ENCODE measurements at places on chromosomes 11 and 22.

DNA sequence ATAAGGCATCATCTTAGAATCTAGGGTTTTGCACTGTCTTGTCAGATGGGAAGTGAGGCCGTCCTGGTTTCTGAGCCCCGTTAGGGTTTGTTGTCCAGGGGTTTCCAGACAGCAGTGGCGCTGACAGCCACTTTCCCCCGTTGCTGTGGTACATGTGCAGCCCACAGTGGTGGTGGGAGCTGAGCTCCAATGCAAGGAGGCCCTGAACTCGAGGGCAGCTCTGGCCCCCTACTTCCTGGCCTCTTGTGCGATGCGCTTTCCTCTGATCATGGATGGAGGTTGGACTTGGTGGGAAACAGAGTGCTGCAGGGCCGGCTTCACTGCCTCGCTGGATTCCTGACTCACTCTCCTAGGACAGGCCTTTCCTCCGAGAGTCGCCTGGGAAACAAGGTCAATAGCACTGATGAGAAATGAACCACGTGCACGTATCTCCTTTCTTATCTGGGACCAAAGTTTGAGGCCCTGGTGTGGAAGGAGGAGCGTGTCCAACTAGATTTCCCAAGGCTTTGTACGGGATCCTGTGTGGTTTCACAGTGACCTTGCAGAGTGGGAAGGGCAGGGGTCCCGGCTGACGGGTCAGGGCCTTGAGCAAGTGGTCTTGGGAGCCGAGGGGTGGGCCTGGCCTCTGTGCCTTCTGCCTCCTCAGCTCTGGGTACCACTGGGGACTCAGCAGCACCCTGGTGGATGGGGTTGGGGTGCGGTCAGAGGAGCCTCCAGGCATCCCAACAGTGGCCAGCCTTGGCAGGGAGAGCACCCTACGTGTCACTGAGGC lies 3.7 kb downstream of the PHRF1 start:
- DNase-seq = no peak

- DNase-seq = no peak
Observed at GRCh38 chr22:23384431-23384830, 195.7 kb downstream of the IGLL1 start.

- DNase-seq = no peak
Observed at GRCh38 chr11:88594274-88594950, 256.9 kb upstream of the CTSC start.

GRCh38 chr11:8243458-8243857 lies 20.2 kb downstream of the LMO1 start:
- DNase-seq = no peak

DNA sequence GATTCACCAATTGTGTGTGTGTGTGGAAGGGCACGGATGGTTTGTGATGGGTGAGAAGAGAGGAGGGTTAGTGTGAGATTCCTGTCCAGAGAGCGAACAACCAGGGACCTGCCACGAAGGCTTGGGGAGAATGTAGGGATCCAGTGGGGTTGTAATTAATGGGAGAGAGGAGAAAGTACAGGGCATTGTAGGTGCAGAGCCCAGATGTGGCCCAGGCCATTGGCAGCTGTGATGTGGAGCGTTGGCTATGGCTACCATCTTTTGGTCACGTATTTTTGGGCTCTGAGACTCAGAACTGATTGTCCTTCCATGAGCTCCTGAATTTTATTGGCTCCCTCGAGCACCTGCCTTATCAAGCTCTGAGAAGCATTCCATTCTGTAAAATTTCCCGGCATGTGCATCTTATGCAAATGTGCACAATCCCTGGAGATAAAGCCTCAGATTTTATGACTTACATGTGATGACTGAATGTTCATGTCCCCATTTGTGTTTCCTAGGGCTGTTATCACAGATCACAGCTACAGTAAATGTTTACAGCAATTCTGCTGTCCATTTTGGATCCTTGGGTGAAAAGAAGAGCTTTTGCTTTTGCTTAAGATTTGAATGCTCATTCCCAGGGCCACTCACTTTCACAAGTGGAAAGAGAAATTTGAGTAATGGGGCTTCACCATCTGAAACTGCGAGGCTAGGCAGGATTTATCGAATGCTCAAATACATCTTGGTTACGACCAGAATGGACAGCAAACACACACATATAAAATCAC lies 33.1 kb downstream of the SLC5A1 start:
- DNase-seq = no peak

DNA sequence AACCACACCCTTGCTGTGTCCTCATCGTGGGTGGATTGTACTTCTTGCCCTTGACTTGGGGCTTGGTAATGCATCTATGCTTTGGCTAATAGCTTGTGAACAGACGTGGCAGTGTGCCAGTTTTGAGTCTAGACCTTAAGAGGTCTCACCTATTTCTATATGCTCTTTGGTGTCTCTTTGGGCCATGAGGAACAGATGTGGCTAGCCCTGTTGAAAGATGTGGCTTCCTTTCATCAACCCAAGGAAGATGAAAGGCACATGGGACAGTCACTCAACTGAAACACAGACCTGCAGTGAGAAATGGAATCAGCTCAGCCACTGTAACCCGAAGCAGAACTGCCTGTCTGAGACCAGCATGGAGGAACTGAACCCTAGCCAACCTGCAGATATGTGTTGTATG lies 7.9 kb upstream of the NELL1 start:
- no peak for DNase-seq

DNA sequence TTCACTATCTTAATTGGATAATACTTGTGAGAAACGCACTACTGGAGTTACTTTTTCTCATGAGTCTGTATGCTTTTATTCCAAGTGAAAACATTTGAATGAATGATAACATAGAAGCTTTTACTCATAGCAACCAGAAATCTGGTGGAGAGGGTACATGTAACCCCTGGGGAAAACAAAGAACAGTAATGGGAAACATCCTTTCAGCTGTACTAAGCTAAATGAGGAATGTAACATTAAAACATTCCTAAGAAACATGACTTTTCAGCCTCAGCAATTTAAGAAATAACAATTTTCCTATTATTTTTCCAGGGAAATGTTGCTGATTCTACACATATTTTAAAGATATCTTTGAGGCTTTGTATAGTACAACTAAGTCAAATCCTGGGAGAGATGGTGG lies 97.2 kb upstream of the CEP126 start:
- no peak for DNase-seq

- no peak for DNase-seq
Observed at GRCh38 chr22:28017859-28018258, 98.8 kb upstream of the PITPNB start.

GRCh38 chr11:117830674-117831351 lies 6.3 kb upstream of the FXYD2 start:
- DNase-seq = no peak

DNA sequence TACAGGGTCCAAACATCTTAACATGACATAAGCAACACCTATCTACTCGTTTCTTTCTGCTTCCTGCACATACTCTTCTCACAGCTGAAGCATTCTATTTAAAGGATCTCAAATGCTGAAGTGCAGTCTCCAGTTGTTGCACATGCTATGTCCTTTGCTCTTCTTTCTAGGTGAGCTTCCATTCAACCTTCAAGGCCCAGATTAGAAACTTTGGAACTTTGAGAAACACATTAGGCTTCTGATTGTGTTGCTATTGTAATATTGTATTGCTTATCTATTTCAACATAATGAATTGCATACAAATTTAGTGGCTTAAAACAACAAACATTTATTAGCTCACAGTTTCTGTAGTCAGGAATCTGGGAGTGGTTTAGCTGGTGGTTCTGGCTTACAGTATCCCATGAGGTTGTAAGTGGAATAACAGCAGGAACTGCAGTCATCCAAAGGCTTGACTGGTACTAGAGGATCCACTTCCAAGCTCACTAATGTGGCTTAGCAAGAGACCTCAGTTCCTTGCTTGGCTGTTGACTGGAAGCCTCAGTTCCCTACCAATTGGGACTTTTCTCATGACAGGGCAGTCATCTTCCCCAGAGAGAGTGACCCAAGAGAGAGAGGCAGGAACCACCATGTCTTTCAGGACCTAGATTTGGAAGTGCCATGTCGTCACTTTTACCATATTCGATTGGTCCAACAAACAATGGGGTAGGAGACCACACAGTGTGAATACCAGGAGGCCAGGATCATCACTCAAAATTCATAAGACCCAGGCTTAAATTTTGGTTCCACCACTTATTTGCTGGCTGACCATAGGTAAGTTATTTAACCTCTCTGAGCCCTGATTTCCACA lies 27.2 kb upstream of the RASSF10 start:
- no peak for DNase-seq

DNA sequence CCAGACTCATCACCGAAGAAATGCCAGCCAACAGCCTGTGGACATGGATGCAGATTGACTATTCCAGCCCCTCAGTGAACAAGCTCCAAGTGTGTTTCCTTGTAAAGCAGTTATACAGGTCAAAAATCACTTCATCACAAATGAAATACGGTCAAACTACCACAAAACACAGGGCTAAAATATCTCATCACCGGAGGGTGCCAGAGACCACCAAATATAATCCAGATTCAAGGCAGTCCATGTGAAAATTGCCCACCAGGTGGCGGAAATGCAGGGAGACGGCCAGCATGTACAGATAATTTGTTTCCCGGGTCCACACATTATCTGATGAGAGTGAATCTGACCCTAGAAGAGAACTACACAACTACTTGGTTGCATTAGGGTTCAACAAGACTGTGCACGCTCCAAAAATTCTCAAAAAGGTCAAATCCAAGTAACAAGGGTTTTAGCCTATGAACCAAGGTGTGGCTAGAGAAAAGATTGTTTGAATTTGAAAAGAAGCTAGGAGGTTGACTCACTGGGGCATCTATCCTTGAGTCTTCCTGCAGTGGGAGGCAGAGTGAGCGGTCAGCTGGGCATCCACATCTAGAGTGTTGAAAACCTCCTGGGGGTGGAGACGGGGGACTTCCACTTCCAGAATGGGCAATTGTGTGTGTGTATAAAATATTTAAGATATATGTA lies 71.7 kb downstream of the IGLL5 start:
- DNase-seq = peak; percentile 61

- no peak for DNase-seq
Observed at GRCh38 chr11:19284881-19285280, 44.1 kb upstream of the E2F8 start.

DNA sequence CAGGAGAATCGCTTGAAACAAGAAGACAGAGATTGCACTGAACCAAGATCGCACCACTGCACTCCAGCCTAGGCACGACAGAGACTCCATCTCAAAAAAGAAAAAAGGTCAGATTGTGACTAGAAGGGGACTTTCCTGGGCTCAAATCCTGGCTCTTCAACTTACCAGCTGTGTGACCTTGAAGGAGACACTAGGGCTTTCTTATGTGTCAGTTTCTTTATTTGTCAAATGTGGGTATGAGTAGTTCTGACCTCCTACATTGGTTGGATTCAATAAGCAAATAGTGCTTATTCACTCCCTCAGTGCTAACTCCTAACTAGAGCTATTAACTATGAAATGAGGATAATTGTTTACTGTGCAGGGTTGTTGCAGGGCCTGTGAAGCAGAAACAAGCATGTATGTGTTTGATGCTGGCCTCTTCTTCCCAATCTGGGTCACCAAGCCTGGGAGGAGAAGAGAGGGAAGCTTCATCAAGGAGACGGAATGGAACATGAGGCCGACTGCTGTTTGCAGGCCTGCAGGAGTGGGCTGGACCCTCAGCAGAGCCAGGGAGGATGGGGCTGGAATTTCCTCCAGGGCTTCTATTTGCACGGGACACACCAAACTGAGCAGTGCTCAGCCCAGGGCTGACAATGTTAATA lies 22.5 kb downstream of the RHOD start:
- DNase-seq = peak; percentile 64

DNA sequence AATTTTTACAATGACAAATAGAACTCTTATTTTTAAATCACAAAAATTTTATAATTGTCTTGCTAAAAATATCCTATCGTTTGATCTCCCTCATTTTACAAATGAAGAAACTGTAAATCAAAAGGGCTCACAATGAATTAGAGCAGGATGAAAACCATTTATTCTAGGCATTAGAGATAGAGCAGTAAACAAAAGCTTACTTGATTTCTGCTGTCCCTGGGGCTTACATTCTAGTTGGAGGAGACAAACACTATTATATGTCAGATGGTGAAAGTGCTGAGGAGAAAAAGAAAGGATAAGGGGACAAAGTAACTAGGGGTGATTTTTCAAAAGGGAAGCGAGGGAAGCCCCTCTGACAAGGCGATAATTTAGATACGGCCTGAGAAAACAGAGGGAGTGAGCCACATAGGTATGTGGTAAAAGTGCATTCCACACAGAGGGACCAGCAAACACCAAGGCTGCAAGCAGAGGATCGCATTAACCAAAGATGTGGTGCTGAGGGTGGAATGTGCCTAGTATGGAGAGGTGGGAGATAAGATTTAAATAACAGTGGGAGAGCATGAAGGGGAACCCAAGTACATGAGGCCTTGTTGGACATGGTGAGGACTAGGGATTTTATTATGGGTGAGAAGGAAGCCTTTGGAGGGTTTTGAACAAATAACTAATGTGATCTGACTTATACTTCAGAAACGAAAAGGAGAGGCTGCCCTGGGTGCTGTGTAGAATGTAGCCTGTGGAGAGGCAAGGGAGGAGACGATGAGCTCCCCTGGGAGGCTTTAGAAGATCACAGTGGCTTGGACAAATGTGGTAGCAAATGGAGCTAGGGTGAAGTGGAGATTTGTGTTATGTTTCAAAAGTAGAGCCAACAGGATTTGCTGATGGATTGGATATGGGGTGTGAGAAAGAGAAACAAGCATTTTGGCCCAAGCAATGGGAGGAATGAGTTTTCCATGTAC lies 62.1 kb downstream of the PDHX start:
- DNase-seq = no peak

- peak; percentile 39 for DNase-seq
Observed at GRCh38 chr11:62652161-62653006, 718 bp downstream of the INTS5 start.

DNA sequence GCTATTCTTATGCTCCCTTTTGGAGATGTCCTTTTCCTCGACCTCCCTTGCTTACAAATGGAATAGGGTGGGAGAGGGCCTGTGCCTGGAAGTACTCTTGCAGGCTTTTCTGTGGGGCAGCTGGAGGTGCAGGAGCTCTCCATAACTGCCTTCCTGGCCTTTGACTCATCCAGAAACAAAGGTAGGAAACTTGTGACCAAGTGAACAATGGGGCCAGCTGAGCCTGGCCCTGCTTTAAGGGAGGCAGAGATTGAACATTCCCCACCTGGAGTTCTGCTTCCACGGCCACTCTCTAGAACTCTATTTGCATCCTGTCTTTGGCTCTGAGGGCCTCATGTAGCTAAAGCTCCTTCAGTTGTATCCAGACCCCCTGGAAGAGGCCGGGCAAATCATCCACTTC lies 5.1 kb upstream of the LYVE1 start:
- DNase-seq = no peak

GRCh38 chr22:29031227-29032011 lies 30.2 kb downstream of the C22orf31 start:
- DNase-seq = no peak

DNA sequence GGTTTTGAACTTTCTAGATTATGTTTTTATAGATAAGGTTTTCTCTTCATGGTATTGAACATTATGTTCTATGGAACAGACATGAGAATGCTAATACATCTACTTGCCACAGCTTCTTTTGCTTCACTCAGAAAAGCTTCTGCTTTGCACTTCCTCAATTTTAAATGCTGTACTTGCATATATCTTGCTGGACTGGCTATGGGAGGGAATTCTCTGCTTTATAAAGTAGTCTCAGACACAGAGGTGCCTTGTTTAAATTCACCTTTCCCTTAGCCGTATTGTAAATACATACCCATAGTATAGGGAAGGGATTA lies 173.9 kb downstream of the DDX10 start:
- DNase-seq = no peak

- no peak for DNase-seq
Observed at GRCh38 chr11:130029137-130029536, 26.5 kb upstream of the PRDM10 start.

- DNase-seq = peak; percentile 53
Observed at GRCh38 chr11:96215110-96215782, 127.7 kb downstream of the MAML2 start.

All from activated CD4-positive, alpha-beta T cell treated with anti-CD3 and anti-CD28 coated beads, Interleukin-2, amount 50 U/mL, for 16 hours (primary cell).